Gastroesophageal sphincter (tissue), 4 donors: ENCODE measurements at places on chromosomes 2 and 18. TPM values are rescaled to one million over a fixed set of nuclear protein-coding genes. Genes with fewer than 3 reads are reported as not detected.

- ATAC-seq = no peak
Measured at GRCh38 chr2:41924709-41925408, 123.0 kb upstream of the PKDCC start.

GAL3ST2 gene
- not detected for total RNA-seq

DNA sequence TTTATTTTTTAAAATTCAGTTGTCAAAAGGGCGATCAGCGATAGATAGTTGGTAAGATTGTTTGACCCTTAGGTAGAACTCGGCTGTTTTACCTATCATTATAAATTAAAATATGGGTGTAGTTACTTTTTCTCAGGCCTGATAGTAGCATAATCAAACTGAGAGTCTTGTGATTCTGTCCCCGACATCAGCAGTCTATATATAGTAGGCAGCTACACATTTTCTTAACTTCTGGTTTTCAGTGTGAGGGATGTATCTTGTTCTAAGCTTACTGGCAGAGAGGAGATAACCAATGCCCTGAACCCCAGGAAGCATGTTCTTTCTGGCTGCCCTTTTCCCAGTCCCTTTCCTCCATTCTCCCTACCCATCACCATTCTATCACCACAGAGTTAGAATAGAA lies 56.6 kb downstream of the XRCC5 start:
- ATAC-seq = no peak

DNA sequence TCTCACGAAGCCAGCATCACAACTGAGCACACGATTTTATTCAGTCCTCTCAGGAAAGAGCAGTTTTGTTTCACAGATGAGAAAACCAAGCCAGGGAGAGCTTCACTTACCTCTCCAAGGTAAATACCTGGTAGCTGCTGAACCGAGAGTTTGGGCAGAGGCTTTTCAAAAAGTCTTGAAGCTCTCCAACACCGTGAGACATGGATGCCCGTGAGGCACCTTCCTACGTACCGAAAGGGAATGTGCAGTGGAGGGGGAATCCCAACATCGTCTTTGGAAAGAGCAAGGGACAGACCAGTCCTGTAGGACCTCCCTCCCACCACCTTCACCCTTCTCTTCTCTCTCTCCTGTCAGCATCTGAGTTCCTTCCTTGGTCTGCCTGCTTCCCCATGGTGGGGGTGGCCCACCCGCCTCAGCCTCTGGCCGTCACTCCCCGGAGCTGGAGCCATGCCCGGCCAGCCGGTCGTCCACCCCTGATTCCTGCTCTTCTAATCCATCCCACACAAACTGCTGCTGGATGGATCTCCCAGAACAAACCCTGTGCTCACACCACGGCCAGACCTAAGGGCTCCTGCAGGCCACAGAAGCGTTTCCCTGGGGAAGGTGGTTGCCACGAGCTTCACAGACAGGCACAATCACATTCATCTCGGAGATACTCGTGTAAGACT lies 97.3 kb upstream of the SNTG2 start:
- no peak for ATAC-seq

DNA sequence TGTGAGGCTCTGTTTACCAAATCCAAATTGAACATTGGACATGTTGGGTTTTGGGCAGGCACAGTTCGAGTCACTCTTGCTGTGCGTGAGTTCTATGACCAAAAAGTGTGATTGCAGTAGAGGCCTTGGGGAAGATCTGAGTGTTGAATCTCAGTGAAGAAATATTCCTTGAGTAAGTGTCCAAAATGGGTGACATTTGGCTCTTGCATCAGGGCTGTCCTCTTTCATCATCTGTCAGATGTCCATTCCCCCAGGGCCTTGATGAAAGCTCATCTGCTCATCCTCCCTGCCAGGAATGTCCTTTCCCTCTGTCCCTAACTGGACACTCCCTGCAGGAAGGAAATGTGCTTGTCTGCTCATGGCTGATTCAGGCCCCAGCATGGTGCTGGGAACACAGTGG lies 6.4 kb upstream of the SFTPB start:
- peak; percentile 42 for ATAC-seq

- ATAC-seq = no peak
Measured at GRCh38 chr18:78641689-78642231, 337.9 kb upstream of the SALL3 start.
